GM23338 (cell line): ENCODE measurements at places on chromosomes 7 and 10.

DNA sequence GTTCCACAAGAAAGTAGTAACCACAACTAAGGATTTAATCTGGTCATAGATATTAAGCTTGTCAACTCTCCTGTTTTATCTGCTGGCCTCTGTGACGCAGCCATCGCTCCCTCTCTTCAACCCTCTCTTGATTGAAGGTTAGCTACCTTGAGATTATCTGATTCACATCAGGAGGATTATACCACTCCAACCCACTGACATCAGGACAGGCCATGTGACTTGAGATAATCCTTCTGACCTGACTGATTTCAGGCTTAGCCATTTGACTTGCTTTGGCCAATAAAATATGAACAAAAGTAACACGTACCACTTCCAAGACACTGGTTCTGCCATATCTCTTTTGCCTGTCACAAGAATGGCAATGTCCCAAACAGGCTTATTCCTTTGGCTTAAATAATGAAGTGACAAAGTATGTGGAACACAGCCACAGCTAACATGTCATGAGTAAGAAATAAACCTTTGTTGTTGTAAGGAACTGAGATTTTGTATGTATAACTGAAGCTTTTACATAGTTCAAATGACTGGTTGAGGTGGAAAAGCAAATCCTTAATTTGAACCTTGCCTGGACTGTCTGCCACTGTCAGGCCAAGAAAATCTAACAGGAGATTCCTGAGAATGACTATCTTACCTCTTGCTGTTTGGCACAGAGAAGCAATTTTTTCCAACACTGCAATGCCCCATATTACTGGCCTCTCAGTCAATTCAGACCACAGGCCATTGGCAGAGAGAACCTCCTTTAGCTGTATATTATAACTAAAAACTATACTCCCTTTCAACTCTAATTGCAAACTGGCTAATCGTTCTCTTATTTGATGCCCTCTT, 13.9 kb downstream of the ZNF438 start:
- DNase-seq, result no peak

GRCh38 chr7:42672339-42672999, 239.4 kb downstream of the C7orf25 start:
- no peak for DNase-seq

DNA sequence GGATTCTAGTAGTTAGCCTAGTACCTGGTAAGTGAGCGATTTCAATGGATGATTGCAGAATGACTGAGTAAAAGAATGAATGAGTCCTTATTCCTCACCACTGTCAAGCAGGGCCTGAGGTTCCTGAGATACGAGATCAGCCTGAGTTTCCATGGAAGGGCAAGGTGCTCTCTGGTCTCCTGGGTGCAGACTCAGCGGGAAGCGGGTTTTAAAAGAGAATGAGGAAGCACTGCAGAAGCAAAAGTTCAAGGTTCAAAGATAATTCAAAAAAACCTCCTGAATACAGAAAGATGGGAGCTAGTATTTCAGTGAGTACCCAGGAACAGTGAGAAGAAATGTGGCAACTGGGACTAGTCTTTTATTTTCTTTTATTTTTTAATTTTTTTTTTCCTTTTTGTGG, 4.3 kb downstream of the ZNF3 start:
- DNase-seq, result no peak

- no peak for DNase-seq
Measured at GRCh38 chr7:41809116-41809515, 106.2 kb upstream of the INHBA start.

- peak; percentile 29 for DNase-seq
Measured at GRCh38 chr10:128843972-128844371, 623.1 kb upstream of the MGMT start.

GRCh38 chr7:139711991-139712743, 65.6 kb downstream of the HIPK2 start:
- peak; percentile 47 for DNase-seq

GRCh38 chr7:136171233-136171632, 194.1 kb upstream of the MTPN start:
- DNase-seq, result no peak
